RWPE1 (cell line): ENCODE measurements at places on chromosomes 5 and 9.
A peak's percentile ranks its signal among the peaks of the same experiment; 100 is the strongest.

DNA sequence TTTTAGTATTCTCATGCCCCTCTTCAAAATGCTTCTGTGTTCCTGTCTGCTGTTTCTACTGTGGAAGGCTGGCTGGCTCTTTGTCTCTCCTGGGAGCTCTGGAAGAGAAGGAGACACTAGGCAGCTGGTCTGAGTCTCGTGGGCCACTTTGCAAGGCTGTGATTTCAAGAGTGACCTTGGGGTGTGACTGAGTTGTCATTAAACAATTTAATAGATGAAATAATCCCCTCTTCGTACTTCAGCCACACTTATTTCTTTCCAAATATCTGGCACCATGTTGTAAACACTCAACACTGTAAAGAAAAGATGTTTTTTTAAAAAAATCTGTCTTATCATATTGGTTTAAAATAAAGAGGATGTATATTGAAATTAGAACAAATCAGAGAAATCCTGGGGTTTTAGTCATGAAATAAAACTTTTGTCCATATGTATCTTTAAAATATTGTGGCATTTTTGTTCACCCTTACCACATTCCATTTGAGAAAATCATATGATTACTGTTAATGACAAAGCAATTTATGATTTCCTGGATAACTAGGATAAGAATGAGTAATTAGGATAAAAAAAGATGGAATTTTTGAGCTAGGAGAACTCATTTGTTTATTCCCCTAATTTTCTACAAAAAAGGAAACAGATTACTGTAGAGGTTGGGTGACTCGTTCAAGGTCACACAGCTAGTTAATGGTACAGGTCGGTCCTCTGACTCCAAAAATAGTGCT is 200.8 kb downstream of the MAT2B start:
- DNase-seq, result peak; percentile 26

GRCh38 chr9:2810420-2811075 is 33.3 kb downstream of the PUM3 start:
- no peak for DNase-seq

- DNase-seq, result no peak
Observed at GRCh38 chr9:8723195-8723594, 923.6 kb upstream of the DMAC1 start.

- DNase-seq, result no peak
Observed at GRCh38 chr9:93225417-93225816, 41.5 kb downstream of the WNK2 start.

- DNase-seq, result peak; percentile 68
Observed at GRCh38 chr5:96868603-96869371, 7.5 kb upstream of the ERAP2 start.

- no peak for DNase-seq
Observed at GRCh38 chr9:16118043-16118442, 565.2 kb downstream of the CCDC171 start.

DNA sequence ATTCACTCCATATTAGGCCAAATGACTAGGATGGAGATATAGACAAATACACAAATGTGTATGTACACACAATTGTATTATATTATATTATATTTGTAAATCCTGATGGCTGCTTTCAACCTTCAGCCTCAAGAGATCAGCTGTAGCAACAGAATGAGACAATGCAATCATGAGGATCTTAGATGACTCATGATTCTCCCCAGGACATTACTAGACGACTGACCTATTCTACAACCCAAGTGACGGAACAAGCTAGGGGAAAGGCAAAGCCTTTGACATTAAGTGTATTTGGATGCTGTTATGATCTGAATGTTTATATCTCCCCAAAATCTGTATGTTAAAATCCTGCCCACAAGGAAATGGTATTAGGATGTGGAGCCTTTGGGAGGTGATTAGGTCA is 66.5 kb downstream of the COX7C start:
- DNase-seq, result no peak

GRCh38 chr9:33189331-33189791 is 22.2 kb upstream of the B4GALT1 start:
- DNase-seq, result no peak

- peak; percentile 48 for DNase-seq
Observed at GRCh38 chr9:104682642-104683041, 11.7 kb upstream of the OR13D1 start.

DNA sequence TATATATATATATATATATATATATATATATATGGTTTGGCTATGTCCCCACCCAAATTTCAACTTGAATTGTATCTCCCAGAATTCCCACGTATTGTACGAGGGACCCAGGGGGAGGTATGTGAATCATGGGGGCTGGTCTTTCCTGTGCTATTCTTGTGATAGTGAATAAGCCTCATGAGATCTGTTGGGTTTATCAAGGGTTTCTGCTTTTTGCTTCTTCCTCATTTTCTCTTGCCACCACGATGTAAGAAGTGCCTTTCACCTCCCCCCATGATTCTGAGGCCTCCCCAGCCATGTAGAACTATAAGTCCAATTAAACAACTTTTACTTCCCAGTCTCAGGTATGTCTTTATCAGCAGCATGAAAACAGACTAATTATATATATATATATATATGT is 52.3 kb upstream of the ADAMTS2 start:
- DNase-seq, result no peak

DNA sequence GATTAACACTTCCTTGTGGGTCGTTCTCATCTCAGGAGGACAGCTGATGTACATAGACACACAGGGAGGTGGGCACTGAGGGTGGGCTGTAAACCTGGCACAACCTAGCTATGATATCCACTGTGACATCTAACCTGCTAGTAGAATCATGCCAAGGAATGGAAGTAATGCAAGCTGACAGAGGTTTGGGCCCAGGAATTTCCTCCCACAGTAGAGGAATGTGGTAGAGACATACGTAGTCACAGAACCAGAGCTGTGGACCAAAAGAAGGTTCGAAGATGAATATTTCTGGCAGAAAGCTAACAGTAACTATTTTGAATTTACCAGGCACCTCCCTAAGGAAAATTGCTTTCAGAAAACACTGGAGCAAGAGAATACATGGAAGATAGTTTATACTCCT is 15.2 kb upstream of the DNAJC25 start:
- DNase-seq, result no peak

DNA sequence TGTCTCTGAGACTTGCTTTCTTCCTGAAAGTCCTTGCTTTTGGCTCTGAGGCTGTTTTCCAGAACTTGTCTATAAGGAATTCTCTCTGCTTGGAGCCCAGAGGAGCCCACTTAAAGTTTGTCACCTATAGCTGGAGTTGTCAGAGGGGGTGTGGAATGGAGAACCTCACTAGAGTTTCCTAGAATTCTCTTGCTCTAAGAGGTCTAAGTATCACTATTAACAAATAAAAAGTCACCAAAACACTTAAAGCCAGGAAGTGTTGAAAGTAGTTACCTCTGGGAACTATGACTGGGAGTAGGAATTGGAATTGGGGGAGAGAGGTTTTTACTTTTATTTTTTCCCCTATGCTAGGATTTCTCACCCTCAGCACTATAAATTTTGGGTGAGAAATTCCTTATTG is 15.0 kb downstream of the SIT1 start:
- DNase-seq, result no peak

- no peak for DNase-seq
Observed at GRCh38 chr5:109645707-109646192, 44.0 kb upstream of the MAN2A1 start.

- DNase-seq, result no peak
Observed at GRCh38 chr9:89743573-89744254, 138.9 kb downstream of the GADD45G start.

DNA sequence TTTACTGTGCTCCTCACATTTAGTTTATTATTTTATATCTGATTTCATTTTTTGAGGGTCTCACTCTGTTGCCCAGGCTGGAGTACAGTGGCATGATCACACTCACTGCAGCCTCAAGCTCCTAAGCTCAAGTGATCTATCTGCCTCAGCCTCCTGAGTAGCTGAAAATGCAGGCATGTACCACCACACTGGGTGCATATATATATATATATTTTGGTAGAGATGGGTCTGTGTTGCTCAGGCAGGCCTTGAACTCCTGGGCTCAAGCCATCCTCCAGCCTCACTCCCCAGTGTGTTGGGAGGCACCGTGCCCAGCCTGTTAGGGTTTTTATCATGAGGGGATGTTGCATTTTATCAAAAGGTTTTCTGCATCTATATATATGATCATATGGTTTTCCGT is 39.8 kb upstream of the ZNF354B start:
- DNase-seq, result no peak

- no peak for DNase-seq
Observed at GRCh38 chr5:16787278-16787677, 148.8 kb downstream of the MYO10 start.

DNA sequence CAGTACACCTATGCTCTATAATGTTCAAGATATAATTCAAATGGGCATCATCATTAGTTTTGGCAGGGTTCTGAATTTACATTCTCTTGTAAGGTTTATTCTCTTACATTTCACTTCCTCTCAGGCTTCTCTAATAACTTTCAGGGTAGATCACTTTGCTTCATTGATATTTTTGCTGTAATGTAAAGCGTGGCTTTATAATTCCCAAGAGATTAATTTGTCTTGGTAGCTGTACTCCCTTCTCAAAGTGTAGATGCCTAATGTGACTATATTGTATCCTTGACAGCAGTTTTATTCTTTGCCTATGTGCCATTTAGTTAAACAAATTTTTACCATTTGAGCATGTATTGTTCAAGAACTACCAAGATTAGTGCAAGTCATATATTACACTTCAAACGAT is 889.1 kb downstream of the TAF11L14 start:
- no peak for DNase-seq

DNA sequence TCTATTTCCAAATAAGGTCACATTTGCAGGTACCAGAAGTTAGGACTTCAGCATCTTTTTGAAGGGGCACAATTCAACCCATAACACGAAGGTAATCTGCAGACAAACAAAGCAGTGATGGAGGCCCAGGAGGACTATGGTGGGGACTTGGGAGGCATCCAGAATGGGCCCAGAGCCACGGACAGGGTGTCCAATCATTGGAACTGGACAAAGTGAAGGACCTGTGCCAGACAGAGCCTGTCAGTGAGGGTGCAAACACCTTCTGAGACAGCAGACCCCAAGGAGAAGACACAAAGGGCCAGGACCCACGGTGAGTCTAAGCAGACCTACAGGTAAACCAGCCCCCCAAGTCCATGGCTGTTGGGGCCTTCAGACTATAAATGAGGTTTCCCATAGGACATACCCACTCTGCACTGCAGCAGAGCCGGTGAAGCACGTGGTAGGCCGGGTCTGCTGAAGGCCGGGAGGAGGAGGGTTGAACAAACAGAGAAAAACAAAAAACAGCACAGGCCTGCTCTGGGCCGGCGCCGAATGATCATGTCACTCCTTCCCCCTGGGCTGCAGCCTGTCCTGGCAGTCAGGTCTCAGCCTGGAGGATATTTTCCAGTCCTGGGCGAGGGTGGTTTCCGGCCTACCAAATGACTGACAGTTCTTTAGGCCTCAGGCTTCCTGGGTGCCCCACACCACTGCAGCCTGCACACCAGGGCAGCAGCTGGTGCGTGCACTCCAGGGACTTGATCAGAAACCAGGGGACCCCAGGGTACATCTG is 84.4 kb downstream of the COL23A1 start:
- DNase-seq, result no peak

DNA sequence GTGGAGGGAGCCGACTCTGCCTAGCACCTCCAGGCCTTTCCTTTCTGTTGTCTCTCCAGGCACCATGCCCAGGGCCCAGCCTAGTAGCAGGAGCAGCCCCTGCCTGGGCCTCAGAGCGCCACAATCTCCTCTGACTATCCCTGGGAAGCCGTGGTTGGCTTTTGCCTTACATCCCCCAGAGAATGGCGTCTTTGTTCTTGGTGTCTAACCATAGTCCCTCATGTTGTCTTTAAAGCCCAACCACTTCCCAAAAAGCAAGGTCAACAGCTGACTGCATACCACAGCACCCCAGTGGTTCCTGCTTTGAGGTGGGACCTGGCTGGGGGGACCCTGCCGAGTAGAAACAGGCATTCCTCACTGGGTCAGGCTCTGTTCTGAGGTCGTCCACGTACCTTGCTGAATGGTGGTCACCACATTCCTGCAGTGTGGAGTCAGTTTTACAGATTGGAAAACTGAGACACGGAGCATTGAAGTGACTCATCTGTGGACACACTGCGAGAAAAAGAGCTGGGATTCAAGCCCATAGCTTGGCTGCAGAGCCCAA is 13.7 kb upstream of the CERCAM start:
- DNase-seq, result no peak

- DNase-seq, result no peak
Observed at GRCh38 chr5:180020176-180020575, 51.4 kb downstream of the RNF130 start.

DNA sequence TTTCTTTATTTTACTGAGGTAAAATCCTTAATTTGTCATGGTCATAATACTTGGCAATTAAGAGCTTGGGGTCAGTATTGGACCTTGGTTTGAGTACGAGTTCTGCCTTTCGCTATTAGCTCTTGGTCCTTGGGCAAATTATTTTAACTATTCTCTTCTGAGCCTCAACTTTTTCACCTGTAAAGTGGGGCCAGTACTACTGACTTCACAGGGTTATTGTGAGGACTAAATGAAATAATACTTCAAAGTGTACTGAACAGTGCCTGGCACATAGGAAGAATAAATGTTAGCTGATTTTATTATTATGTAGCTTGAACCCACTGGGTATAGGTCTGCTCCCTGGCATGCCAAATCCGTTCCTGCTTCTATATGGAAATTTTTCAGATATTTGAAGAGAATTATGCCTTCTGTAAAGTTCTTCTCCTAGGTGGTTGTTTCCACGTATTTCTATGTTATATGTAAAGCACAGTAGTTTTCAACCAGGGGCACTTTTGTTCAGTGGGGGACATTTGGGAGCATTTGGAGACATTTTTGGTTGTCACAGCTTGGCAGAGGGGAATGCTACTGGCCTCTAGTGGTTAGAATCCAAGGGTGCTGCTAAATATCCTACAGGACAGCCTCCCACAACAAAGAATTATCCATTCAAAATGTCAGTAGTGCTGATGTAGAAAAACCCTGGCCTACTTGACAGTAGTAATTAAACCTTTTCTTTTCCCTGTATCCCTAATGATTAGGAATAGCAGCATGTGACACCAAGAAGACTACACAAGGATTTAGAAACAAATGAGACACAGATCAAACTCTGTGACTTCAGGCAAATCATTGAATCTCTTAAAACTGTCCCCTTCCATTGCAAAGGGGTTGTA is 4.5 kb downstream of the RCL1 start:
- no peak for DNase-seq

DNA sequence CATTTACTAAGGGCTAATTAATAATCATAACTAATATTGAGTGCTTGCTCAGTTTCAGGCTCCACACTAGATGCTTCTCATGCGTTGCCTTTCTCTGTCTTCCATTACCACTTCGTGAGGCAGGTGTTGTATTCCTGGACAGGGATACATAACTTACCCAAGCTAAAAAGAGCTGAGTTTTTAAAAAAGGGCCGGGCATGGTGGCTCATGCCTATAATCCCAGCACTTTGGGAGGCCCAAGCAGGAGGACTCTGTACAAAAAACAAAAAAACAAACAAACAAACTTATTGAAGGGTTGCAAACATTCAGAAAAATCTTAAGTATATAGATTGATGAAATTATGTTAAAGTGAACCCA is 12.1 kb upstream of the ANKRD33B start:
- DNase-seq, result no peak
